ENCODE measurements at places on chromosomes 7 and 10.

DNA sequence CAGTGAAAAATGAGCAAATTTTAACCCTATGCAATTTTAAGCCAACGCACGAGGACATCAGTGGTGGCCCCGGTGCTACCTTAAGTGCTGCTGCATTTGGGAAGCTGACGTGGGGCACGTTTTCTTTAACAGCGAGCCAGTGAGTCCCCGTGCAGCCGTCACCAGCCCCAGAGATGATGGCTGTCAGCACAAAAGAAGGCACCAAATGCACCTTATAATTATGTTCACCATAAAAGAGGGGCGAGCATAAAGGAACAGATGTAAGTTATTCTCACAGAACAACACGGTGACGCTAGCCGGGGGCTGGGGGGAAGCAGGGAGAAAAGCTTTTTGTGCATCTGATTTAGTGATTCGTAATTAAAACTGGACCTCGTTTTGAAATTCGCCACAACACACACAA is 260.1 kb downstream of the DNAJB6 start:
- DNase-seq: no peak

DNA sequence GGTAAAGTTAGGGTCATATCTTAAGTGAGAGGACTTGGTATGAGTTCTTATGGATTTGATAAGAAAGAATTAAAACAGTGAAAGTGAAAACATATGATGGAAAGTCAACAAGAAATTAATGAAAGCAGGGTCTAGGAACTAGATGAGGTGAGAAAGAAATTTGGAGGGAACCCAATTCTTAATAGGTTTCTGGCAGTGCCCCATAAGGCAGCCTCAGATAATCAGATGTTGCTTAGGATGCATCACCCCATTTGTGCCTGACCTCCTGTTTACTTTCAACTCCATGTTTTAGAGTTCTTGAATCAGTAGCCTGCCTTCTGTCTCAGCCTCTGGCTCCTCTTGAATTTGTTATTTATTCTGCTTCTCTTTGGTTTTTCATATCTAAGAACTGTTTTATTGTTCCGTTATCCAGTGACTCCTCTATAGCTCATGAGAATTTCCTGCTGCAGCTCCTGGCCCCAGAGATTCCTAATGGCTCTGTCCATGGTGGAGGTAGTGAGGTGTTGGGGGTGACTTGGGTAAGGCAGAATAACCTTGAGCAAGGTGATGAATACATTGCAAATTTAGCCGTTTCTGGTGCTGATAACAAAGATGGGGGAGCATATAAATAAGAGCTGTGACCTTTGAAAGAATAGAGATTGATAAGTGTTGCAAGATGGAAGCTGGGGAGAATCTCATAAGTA is 17.6 kb downstream of the ITGB8 start:
- no peak for DNase-seq

DNA sequence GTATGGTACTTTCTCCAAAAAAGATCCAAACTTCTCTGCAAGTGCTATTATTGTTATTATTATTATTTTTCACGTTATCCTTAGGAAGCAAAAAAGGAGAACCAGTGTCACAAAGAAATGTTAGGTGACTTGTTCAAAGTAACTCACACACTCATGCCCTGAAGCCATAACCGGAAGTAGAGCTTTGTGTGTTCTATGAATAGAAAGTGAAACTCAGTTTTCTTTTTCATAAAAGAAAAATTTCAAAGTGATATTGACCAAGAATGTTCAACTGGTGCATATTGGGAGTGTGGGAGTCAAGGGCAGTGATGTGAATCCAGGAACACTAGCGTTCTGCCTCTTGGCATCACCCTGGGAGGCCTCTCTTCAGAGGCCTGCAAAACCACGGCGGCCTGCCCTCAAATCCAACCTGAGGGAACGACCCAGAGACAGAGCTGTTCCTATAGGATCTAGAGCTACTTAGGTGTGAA is 106.1 kb downstream of the PRKCQ start:
- no peak for DNase-seq

DNA sequence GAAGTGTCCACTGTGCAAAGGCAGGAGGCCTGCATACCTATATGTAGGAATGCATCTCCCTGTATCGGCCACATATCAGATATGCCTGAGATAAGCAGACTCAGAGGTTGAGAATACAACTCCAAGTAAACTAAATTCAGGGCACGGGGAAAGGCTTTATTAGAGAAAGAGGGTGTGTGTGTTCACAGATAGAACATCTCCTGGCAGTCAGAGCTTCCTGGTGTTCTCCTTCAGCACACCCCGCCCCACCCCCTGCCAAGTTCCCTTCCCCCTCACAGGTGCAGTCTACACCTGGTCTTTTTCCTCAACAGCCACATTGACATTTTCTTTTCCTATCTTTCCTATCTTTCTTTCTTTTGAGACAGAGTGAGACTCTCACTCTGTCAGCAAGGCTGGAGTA is 17.1 kb downstream of the GBX1 start:
- no peak for DNase-seq

DNA sequence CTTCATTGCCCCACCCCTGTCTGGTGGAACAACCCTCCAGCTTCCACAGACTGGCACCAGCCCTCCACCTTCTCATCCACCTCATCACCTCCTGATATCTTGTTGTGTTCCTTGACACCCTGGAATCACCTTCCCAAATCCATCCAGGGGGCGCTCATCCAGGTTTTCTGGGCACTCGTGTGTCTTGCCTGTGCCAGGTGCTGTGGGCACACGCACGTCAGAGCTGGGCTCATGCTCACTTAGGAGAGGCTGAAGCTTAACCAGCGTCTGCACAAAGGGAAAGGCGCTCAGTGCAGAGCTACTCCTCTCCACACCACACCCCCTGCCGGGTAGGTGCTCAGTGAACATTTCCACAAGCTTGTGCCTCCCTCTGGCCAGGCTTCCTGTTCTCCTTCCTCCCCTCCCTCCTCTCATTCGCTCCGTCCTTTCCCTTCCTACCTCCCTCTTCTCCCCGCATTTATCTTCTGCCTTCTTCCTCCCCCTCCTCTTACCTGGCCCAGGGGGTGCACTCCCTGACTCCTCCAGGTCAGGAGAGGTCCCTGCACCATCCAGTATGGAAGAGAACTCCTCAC is 4.8 kb downstream of the ADCYAP1R1 start:
- no peak for DNase-seq

DNA sequence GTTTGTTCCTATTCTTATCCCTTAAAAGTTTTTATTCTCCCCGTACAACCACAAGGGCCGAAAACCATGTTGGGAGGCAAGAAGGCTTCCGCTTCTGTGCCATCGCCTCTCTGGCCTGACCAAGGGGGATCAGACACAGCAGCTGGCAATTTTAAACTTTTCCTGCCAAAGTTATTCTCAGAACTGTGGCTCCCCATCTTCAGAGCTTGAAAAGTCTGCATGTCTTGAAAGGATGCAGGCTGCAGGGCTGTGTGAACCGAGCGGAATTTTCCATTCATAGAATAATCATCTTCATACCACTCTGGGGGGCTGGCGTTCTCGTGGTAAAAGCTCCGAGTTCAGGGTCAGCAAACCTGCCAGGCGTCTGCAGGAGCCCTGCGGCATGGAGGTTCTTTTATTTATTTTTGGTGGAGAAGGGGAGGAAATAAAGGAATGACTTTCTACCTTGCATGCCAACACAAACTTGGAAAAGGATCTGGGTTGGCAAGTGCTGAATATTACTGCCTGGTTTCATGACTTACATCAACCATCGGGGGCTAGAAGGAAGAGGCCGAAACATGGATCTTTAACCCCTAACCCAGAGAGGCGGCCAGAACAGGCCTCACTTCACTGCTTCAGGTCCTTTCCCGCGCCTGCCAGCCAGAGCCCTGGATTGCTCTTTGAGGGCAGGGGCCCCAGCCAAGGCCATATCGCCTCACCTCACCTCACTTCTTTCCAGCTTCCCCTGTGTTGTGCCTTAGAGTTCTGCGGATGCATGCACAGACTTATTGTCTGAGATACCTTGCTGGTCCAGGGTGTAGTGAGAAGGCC is 3.0 kb upstream of the NANOS1 start:
- DNase-seq: no peak

DNA sequence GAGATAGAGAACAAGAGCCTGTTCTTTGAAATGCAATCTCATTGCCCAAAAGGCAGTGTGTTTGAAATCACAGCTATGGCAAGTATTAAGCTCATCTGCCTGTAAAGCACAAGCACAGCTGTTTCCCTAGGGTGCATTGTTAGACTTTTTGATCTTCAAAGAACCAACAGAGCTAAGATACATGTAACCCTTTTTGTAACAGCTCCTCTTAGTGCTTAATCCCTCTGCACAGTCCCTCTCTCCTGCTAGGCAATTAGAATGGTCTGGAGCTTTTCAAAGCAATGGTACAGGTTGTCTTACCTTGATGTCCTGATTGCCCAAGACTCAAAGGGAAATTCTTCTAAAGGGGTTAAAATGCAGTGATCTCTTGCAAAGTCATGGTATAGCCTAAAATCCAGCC is 249.6 kb upstream of the CHRM2 start:
- no peak for DNase-seq

GRCh38 chr10:60717852-60718251 is 60.4 kb upstream of the CDK1 start:
- no peak for DNase-seq
